ENCODE measurements at places on chromosomes 5 and 9. TPM values are rescaled to one million over a fixed set of nuclear protein-coding genes. Genes with fewer than 3 reads are reported as not detected.

- no peak for DNase-seq
Measured at GRCh38 chr9:81371824-81372223, 317.5 kb downstream of the TLE1 start.

The NRARP gene
- total RNA-seq: 0.67 TPM

DNA sequence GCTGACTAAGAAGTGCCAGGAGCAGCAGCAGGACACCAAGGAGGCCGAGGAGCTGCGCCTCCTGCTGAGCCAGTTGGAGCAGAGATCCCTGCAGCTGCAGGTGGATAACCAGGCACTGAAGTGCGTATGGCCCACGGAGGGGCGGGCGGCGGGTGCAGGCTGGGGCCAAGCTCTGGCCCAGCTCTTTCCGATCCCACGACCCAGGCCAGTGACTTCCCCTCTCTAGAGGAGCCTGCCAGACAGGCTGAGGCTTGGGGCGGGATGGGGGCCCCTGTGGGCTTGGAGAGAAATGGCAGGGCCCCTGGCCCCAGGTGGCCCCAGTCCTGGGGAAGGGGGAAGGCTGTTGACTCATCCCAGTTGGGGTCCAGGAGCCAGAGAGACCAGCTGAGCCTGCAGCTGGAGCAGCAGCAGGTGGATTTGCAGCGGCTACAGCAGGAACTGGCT, 3.6 kb downstream of the PTRH1 start:
- no peak for DNase-seq

GRCh38 chr5:66442951-66443445, 153.2 kb upstream of the MAST4 start:
- DNase-seq: no peak

- DNase-seq: no peak
Measured at GRCh38 chr9:75299324-75299723, 211.0 kb downstream of the OSTF1 start.

DNA sequence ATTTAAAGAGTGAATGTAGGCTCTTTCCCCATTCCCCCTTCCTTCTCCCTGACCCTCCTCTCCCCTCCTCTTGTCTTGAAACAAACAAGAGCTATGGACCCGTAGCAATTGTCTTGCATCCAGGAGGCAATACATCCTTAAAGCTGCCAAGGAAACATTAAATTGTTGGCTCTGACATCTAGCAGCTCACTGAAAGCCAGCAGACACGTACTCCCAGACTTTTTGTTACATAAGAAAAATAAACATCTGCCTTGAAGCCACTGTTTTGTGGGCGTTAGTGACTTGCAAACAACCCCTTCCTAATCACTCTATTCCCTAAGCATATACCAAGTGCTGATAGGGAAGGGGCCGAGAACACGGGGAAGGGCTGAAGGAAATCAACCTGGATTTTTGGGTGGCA, 8.6 kb downstream of the SLC45A2 start:
- DNase-seq: no peak

The TAF11L12 gene
- total RNA-seq: not detected

The PTGDS gene
- total RNA-seq: 2.2 TPM

The ARHGEF37 gene
- total RNA-seq: 6.9 TPM

The TMEM215 gene
- not detected for total RNA-seq

DNA sequence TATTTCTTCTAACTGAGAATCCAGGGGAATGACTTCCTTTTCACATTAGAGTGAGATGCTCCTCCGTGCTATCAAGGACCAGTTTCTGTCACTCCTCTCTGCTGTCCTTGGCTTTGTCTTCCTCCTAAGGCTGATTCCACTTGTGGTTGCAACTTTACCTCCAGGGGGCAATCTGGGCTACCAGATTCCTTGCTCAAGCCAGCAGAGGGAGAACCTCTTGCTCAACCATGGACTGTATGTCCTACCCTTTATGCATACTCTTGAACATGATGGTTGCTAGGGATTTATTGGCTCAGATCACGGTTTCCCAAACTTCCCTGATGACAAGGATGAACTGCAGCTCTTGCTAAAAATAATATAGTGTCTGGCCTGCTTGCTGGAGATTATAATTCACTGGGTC, 24.0 kb downstream of the NNT start:
- DNase-seq: peak; percentile 50

DNA sequence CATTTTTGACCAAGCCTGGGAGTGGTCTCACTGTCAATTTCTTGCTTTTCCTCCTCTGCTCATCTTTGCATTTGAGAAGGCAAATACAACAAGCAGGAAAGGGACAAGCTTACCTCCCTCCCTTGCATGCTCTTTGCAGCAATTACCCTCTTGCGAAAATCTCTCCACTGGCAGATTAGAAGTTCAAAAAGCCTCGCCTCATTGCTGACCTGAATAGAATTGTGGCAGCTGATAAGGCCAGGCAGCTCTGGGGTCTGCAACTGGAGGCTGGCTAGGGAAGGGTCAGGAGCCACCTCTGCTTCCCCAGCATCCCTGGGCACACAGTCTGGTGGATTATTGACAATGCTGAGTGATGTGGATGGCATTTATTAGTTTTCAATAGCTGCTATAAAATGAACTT, 362.3 kb upstream of the KIF2A start:
- no peak for DNase-seq

DNA sequence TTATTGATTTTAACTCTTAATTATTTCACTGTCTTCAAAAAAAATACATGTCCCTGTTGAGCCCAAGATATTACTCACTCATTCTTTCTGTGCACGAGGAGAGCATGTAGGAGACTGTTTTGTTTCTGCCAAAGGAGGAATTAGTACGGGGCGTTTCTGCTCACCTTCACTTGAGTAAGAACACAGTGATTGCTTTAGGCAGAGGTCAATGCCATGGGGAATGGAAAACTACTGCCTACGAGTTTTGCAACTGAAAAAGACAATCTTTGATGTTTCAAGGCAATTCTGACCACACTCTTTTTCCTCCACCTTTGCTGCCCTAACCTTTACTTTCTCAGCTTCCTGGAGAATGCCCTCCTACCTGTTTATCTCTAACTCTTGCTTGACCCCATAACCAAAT, 109.4 kb downstream of the CCDC192 start:
- DNase-seq: peak; percentile 52

The ROPN1L gene
- not detected for total RNA-seq

DNA sequence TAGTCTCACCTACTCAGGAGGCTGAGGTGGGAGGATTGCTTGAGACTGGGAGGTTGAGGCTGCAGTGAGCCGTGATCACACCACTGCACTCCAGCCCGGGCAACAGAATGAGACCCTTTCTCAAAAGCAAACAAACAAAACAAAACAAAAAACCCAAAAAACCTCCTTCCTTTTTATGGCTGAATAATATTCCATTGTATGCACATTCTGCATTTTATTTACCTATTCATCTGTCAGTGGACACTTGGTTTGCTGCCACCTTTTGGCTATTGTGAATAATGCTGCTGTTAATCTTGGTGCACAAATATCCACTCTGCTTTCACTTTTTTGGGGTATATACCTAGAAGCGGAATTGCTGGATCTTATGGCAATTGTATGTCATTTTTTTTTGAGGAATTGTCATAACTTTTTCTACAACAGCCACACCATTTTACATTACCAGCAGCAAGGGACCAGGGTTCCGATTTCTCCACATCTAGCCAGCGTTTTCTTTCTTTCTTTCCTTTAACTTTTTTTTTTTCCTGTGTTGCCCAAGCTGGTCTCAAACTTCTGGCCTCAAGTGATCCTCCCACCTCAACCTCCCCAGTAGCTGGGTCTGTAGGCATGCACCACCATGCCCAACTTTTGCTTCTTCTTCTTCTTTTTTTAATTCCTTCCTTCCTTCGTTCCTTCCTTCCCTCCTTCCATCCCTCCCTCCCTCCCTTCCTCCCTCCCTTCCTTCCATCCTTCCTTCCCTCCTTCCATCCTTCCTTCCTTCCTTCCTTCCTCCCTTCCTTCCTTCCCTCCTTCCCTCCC, 30.6 kb downstream of the NKX2-5 start:
- peak; percentile 12 for DNase-seq

The SLC28A3 gene
- total RNA-seq: under 0.01 TPM

- DNase-seq: no peak
Measured at GRCh38 chr5:25975885-25976284, 1062.5 kb downstream of the CDH9 start.

The FAM153A gene
- not detected for total RNA-seq

GRCh38 chr5:123518111-123518510, 6.1 kb downstream of the CSNK1G3 start:
- DNase-seq: no peak

- no peak for DNase-seq
Measured at GRCh38 chr9:91412941-91413340, 10.7 kb downstream of the NFIL3 start.

- no peak for DNase-seq
Measured at GRCh38 chr9:121589986-121590385, 61.4 kb upstream of the DAB2IP start.

DNA sequence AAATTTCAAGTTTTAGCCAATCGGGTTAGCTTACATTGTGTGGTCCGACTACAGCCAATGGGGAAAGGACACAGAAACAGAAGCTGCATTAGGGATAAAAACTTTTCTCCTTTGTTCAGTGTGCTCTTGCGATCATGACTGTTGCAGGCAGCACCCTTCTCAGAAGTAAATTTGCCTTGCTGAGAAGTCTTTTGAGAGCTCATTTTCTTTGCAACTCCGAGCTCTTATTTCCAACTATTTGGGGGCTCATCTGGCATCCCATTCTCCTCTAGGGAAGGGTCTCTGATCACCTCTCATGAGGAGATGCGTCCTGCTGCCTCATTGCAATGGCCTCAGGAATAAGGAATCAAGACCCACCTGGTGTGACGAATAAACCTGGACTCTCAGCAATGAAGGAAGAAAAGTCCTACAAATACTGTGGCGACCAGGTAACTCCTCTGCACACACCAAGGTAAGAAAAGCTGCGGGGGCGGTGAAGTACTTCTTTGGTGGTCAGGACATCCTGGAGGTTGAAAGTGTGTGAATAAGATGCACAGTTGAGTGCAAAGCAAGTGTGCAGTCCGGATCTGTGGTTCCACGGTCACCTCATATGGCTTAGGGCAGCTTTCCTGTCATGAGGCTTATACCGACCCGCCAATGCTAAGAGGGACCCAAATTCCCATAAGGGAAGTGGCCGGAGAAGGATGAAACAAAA, 20.4 kb downstream of the CNOT8 start:
- DNase-seq: peak; percentile 21

The KIAA0825 gene
- total RNA-seq: 0.89 TPM

DNA sequence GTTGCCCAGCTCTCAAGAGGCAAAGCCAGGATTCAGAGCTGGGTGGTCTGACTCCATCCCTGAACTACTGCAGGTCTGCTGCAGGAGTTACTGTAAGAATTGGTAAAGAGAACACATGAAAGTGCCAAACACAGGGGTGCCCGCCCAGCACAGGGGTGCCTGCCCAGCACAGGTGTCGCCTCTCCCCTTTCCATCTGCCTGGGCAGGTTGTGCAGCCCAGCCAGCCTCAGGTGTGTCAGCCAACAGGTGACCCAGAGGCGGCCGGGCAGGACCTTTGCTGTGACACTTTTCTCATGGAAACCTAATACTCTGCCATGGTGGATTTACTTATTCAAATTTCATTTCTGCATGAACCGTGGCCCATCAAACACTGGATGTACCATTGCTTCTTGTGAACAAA, 289.7 kb upstream of the IRX4 start:
- no peak for DNase-seq

The CANX gene
- total RNA-seq: 427 TPM

GRCh38 chr5:32126691-32127090, 47.4 kb downstream of the GOLPH3 start:
- no peak for DNase-seq

DNA sequence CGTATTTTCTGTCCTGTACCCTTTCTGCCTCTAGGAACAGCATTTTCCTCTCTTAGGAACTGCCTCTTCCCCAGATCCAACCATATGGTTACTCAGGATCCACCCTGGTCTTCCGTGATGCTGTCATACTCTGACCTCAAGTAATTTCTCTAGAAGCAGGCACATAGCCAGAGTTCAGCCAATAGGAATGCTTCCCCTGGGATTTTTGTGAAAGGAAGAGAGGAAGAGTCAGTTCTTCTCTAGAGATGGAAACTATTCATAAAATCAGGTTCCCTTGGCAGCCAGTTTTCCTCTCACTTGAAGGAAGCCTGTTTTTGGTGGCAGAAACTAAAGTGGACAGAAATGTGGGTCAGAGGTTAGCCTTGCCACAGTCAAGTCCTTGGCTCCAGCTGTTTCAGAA, 400.1 kb upstream of the PCSK5 start:
- no peak for DNase-seq

DNA sequence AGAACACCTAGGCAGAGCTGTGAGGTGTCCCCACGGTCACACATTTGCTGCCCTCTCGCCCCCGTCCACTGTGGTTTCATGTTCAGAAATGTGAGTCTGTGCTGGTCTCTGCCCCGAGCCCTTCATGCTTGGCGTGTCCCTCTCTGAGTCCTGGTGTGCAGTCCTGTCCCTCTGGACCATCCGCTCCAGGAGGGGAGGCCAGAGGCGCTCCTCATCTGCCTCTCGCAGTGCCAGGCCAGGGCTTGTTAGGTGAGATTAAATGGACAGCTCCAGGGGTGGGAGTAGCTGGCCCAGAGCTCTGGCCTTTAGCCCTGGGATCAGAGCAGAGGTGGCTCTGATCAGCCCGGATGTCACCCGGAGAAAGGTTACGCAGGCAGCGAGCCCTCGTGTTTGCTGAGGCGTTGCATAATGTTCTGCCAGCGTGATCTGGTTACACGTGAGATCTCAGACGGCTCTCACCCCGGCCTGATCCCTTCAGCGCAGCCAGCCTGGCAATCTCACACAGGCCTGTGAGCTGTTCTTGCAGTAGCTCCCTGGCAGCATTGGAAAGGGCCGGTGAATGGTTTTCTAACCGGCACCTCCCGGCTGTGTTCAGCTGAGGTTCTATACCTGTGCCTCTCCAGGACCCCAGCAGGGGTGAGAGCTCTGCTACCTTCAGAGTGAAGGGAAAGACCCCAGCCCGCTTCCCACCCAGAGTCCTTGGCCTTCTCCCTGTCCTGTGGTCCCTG, 24.5 kb downstream of the PTGES2 start:
- DNase-seq: no peak

DNA sequence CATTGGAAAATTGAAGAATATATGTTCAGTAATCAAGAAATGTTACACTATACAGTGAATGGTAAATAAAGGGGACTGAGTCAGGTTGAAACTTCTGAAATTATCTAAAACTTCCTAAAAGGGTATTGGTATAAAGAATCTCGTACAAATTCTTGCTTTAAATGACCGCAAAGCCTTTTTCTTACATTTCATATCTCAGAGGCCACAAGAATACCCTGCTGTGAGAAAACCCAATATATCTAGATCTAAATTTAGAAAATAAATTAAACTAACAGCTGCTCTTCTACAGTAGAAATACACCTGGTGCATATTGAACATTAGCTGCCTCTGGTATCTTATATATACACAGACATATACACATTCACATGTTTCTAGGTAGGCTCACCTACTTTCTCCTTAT, 221.7 kb downstream of the PCSK5 start:
- DNase-seq: no peak
